ENCODE measurements at places on chromosomes 3 and 15.
A peak's percentile ranks its signal among the peaks of the same experiment; 100 is the strongest.

- DNase-seq, result no peak
These were observed 163.9 kb downstream of the PEX5L start for GRCh38 chr3:179872842-179873241.

DNA sequence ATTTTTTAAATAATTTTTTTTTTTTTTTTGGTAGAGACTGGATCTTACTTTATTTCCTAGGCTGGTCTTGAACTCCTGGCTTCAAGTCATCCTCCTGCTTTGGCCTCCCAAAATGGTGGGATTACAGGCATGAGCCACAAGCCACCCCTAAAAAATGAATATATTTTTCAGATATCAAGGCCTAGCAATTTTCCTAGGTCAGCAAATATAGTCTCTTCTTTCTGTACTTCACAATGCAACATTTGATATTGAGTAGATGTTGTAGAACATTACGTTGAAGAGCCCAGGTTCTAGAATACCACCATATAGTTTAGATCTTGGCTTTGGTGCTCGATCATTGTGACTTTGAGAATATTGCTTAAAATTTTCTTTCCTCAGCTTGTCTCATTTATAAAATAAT lies 437.9 kb downstream of the CNTN4 start:
- DNase-seq, result no peak

DNA sequence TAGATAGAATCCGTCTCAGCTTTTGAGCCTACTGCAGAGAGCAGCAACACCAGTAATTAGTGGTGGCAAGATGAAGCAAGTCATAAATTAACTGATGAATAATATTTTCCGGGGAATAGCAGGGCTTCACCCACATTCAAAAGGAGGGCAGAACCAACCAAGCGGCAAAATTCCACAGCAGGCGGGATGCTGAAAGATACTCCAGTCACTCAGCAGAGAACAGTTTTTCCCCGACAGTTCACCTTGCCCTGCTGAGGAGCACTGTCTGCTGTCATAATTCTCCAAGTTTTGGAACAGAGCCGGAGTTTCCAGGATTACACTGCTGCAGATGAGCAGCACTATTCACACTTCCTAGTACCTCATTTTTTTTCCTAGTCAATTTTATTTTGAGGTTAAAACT lies 274.7 kb downstream of the CD47 start:
- DNase-seq, result no peak

- no peak for DNase-seq
These were observed 229.9 kb downstream of the THRB start for GRCh38 chr3:24264748-24265158.

- peak; percentile 19 for DNase-seq
These were observed 858 bp upstream of the SACM1L start for GRCh38 chr3:45688194-45688881.

DNA sequence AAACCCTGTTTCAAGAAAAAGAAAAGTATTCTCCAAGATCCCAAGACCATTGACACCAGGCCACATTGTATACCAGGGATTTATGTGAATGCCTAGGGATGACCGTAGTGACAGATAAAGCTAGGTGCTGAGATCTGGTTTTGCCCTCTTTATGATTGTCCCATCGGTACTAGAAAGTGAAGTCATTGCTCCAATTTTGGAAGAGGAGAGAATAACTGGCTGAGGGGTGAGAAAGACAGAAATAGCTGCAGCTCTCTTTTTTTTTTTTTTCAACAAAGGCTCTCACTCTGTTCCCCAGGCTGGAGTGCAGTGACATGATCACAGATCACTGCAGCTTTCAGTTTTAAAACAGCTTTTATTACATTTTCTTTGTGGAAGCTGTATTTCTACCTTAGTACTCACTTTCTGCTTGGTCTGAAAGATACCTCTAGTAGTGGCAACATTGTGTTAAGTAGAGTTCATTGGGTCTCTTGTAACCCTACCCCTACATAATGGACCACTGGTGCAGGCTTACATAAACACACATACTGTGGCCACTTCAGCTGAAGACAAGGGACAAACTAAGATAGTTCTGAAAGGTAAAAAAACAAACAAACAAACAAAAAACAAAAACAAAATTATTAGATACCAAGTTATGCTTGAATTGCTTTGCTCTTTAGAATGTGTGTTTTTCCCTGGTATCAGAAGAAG lies 18.0 kb downstream of the ZSCAN29 start:
- no peak for DNase-seq

DNA sequence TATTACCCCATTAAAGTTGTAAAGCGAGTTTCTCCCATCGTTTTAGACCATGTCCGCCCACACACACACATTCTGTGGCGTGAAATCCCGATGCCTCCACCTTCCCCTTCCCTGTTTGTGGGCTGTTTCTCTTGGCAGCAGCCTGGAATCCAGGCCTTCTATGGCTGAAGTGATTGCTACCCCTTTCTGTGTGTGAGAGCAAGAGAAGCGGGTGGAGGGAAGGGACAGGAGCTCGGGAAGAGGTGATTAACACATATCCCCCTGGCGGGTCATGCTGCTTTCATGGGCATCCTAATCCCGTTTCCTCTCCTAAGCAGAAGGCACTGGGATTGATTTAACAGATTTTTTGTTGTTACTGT lies 283.8 kb upstream of the RGMA start:
- DNase-seq, result no peak

- DNase-seq, result no peak
These were observed 74.5 kb downstream of the MB21D2 start for GRCh38 chr3:192843119-192843518.

DNA sequence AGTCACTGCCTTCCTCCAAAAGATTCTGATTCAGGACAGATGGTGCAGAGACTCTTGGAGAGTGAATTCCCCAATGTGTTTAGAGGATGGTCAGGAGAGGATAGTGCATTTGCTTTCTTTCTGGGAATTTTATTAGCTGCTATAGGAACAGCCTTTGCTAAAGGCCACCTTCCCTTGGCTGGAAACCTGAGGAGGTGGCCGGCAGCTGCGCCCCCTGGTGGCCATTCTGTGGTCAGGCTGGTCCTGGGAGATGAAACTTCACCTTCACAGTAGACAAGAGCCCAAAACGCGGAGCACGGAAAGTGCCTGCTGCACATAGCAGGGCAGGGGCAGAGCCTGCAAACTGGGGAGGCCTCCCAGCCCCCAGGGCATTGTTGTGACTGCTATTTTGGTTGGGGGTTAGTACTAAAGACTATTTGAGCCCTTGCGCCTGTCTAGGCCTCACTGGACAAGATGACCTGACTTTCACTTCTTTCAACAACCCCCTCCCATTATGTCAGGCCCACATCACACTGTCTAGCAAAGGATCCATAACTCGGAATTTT lies 34.3 kb downstream of the SEC22C start:
- peak; percentile 38 for DNase-seq

DNA sequence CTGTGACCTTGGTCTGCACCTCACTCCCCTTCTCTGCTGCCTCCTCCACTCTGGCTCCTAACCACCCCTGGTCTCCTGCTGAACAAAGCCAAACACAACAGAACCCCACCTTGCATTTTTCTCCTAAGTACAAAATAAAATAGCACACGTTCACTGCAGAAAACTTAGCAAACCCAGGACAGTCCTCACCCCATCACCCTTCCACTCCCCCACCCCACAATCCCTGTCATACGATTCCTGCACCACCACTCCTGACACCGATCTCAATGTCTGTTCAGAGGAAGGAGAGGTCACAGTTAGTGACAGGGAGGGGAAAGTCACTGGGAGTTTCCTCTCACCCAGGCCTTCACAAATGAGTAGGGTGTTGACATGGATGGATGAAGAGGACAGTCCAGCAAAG lies 4.2 kb downstream of the VPS33B start:
- DNase-seq, result no peak

GRCh38 chr3:173865900-173866498 lies 468.5 kb downstream of the NLGN1 start:
- no peak for DNase-seq

- DNase-seq, result no peak
These were observed 115.5 kb downstream of the ADCY5 start for GRCh38 chr3:123333401-123333800.

DNA sequence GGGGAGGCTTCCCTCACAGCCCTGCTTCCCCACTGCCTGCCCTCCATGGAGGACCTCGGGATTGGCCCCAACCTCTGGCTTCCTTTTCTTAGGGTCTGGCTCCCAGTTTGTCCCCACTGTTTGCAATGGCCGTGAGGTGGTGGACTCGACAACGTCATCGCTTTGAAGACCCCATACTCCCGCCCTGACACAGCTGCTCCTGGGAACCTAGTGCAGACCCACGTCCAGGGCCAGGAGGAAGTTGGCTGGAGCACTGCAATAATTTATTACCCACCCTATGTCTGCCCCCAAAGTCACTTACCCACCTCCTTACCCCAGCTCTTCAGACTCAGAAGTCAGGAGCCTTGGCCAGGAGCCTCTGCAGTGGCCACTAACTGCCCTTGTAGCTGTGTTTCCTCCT lies 11.1 kb downstream of the GRM2 start:
- no peak for DNase-seq

DNA sequence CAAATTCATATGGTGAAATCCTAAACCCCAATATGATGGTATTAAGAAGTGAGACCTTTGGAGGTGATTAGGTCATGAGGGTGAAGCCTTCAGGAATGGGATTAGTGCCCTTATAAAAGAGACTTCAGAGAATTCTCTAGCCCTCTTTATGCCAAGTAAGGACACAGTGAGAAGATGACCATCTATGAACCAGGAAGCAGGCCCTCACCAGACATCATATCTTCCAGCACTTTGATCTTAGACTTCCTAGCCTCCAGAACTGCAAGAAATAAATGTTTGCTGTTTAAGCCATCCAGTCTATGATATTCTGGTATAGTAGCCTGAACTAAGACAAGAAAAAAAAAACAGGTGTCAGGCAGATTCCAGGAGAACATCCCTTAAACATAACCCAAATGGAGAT lies 45.9 kb upstream of the AP4E1 start:
- DNase-seq, result no peak

DNA sequence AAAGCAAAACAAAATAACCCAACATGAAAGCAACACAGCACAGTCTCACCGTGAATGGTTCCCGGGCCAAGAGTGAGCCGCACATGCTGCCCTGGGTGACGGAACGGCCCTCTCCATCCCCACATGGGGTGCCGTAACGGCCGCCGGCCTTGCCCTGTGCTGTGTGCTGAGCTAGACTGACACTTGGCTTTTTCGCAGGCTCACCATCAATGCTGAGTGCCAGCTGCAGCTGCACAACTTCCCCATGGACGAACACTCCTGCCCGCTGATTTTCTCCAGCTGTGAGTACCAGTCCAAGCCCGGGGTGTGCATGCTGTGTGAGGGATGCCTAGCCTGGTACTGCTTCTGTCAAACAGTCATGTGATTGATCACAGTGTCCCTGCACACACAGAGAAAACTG lies 357.6 kb downstream of the GABRG3 start:
- no peak for DNase-seq

DNA sequence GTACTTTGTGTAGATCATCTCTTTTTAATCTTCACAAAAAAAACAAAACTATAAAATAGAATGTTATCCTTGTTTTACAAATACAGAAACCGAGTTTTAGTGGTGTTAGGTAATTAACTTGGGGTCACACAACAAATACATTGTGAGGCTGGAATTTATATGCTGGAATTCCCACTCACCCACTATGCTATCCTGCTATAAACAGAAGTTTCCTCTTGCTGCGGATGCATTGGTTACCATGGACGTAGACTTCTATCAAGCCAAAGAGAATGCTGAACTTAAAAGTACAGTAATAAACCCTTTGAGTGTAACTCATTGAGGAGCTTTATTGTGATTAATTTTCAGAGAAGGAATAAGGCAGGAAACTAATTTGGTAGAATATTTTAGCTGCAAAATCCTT lies 9.2 kb downstream of the SNAP23 start:
- no peak for DNase-seq

- DNase-seq, result no peak
These were observed 42.1 kb downstream of the VGLL3 start for GRCh38 chr3:86948822-86949221.

GRCh38 chr3:50165910-50166538 lies 10.9 kb downstream of the SEMA3F start:
- no peak for DNase-seq

- DNase-seq, result no peak
These were observed 177.1 kb downstream of the PCCB start for GRCh38 chr3:136427236-136427635.

DNA sequence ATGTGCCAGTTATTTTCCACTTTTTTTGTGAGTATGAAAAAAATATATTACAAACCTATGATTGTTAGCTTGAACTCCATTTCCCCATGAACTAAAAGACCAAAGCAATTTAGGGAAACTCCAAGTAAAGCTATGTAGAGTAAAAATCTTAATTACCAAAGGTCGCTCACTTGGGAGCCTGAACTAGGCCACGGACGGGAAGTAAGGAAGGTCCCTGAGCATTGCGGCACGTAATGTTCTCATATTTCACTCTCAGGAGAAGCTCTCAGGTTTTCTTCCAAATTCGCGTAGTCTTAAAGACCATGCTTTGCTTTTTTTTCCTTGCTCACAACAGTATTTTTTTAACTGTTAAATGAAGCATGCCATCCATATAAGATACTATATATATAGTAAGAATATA lies 215.3 kb upstream of the RARB start:
- no peak for DNase-seq

GRCh38 chr15:55991802-55992768 lies 1.3 kb downstream of the NEDD4 start:
- DNase-seq, result no peak

GRCh38 chr3:51393134-51393495 lies 2.0 kb downstream of the RBM15B start:
- no peak for DNase-seq

- peak; percentile 37 for DNase-seq
These were observed 46.1 kb downstream of the RFTN1 start for GRCh38 chr3:16467393-16467792.

DNA sequence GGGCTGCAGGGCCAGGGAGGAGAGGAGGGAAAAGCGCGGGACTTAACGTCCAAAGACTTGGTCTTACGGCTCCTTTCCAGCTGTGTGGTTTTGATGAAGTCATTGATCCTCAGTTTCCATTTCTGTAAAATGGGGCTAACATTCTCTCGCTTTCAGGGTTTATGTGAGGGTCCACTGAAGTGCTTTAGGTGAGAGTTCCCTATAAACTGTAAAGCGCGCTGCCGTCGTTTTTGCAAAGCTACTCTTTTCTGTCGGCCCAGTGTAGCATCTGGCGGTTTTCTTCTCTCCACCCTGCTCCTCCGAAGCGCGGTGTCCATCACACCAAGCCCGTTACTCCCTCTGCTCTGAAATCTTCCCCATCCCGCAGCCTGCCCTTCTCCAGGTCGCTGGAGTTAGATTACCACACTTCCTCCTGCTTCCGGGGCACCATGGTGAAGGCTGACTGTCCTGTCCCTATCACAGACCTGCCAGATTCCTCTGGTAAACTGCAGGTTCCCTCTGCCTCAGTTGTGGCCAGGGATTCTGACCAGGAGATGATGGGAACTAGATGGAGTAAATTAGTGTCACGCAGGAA lies 702 bp upstream of the DNAJC17 start:
- DNase-seq, result no peak

- DNase-seq, result no peak
These were observed 37.2 kb upstream of the BLM start for GRCh38 chr15:90679959-90680358.

GRCh38 chr3:146543461-146544001 lies 876 bp downstream of the PLSCR1 start:
- DNase-seq, result no peak

GRCh38 chr3:108408883-108409799 lies 101.3 kb downstream of the MYH15 start:
- no peak for DNase-seq
